Activated CD4-positive, alpha-beta T cell treated with anti-CD3 and anti-CD28 coated beads for 1 hour (primary cell): ENCODE measurements at places on chromosomes 3 and 15.

DNA sequence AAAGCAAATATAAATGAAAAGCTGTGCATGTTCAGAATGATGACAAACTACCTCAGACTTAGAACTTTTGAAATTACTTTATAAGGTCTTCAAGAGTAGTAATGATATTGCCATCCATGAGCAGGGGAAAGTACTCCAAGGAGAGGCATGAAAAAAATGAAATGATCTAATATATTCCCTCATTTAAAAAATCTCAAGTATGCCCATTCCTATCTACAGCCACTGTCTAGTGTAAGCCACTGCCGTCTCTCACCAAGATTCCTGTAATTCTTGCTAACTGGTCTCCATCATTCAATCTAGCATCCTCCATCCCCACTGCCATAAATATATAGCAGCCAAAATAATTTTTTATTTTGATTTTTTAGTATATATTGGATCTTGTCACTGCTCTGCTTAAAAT is 258.8 kb downstream of the PLOD2 start:
- no peak for DNase-seq

GRCh38 chr3:61924090-61924735 is 362.8 kb downstream of the PTPRG start:
- no peak for DNase-seq

GRCh38 chr3:25818335-25818734 is 28.4 kb downstream of the OXSM start:
- DNase-seq, result no peak

DNA sequence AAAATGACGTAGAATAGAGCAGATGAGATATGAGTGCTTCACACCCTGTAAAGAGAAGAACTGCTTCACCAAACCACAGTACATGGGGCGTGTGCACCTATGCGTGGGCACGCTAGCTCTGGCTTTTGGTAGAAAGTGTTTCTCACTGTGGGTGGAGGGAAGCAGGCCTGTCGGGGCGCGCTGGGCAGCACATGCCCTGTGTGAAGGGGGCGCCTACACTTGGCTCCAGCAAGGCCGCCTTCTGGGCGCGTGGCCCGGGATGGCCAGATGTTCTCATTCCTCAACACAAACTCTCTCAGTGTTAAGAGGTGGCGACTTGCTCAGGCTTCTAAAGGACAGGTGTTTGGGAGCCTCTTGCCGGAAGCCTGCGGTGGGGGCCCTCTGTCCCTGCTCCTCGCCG is 90.0 kb downstream of the FBLN2 start:
- no peak for DNase-seq

DNA sequence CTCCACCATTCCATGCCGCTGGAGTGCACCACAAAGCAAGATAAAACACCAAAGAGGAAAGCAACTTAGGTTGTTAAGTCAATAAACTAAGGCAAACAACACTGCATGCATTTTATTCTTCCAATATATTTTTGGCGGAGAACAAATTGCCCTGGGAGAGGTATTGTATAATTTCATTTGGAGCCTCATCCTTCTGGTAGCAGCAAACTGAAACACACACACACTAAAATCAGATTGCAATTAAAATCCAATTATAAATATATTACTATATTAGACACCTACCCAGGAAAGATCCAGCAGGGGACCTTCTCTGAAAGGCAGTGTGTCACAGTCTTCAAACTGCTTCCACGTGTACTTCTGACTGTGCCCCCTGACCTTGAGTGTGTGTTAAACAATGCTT is 102.3 kb downstream of the RORA start:
- no peak for DNase-seq

- DNase-seq, result no peak
Measured at GRCh38 chr3:9914011-9914410, 2.9 kb upstream of the IL17RC start.

- no peak for DNase-seq
Measured at GRCh38 chr3:188229726-188230125, 75.8 kb downstream of the LPP start.

DNA sequence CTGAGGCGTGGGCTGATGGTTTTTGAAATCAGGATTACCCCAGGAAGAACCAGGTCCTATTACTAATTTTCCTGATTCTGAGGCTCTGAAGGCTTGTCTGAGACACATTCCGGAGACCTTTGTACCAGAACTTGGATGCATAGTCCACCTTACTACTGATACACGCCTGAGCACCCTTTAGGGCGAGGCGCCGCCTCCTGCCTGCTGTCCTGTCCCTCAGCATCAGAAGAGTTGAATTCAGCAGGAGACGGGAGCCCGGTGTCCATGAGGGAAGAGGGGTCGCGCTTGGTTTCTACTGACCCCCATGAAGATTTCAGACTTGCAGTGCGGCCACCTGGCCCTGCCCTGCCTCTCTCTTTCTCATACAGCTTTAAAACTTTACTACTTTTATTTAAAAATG is 49.9 kb downstream of the KLF13 start:
- no peak for DNase-seq

DNA sequence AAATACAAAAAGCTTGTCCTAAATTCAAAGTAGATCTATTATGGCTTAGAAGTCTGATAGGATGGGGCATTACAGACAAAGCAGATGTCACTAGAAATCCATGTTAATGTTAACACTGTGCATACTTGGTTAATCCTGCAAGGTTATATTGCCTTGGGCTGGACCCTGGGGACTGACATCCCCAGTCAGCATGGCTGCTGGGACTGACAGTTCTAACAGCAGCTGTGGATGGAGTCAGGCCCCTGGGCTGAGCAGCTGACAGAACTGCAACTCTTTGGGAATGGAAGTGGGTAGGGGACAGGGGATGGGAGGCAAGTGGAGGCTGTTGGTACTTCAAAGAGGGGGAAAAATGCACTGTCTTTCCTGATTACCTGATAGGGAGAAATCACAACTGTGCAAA is 7.5 kb downstream of the P2RY1 start:
- no peak for DNase-seq

DNA sequence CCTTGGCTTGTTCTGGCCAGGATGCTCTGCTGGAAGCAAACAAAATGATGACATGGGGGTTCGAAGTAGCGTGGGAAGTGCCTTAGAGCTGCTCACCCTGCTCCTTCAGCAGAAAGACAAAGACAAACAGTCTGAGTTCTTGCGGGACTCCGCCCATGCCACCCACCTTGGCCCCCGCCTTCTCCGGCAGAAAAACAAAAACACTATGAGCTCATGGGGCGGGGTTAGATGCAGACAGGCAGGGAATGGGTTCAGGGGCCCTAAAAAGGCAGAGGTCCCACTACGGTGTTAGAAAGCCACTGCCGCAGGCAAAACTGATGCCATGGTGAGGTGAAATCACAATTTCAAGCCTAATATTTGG is 9.7 kb upstream of the NCKIPSD start:
- DNase-seq, result no peak
